ENCODE measurements at places on chromosomes 3 and 15.

DNA sequence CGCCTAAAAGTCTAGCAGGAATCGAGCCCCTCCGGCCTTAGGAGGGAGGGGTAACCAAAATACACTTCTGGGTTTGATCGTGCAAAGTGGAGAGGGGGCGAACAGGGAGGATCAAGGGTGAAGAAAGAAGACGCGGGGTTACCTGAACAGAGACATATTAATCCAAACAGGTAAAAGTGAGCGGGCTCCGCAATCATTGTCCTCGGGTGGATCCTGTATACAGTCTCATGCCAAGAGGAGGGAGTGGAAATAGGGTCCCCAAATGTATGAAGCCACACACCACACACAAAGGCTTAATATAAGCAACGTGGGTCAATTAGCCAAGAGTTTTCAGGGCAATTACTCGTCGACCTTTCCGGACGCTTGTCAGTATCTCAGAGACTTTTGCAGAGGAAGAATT is 749.5 kb downstream of the ROBO1 start:
- DNase-seq = no peak

DNA sequence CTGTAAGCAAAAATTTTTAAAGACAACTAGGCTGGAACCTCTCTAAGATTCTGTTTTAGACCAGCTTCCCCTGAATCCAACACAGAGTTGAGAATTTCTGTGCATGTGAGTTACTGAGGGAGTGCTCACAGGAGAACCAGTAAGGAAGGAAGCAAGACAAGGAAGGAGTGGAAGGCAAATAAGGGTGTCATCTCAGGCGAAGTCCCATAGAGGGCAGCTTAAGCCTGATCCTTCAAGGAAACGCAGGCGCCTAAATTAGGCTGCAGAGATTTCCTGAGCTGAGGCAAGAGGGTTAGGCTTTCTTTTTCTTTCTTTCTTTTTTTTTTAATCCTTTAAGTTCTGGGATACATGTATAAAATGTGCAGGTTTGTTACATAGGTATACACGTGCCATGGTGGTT is 36.2 kb upstream of the COL6A6 start:
- DNase-seq = peak; percentile 52

DNA sequence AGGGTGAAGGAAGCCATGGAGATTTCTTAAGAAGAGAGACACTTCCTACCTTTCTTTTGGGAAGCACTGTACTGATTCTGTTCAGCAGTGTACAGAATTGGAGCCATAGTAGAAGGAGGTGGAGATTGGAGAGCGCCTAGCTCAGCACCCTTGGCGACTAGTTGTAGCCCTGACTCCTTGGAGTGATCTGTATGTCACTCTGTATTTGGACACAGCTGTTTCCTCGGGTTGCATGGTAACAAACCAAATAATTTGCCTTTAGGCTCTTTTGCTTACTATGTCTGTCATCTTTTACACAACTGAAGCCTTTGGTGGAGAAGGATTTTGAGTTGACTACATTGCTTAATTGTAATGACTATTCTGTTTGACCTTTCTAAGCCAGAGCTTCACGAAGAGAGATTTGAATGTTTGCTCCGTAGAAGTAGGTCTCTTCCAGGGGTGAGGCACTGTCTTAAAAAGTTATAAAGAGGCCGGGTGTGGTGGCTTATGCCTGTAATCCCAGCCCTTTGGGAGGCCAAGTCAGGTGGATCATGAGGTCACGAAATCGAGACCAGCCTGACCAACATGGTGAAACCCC is 77.1 kb downstream of the AKAP13 start:
- DNase-seq = peak; percentile 27

DNA sequence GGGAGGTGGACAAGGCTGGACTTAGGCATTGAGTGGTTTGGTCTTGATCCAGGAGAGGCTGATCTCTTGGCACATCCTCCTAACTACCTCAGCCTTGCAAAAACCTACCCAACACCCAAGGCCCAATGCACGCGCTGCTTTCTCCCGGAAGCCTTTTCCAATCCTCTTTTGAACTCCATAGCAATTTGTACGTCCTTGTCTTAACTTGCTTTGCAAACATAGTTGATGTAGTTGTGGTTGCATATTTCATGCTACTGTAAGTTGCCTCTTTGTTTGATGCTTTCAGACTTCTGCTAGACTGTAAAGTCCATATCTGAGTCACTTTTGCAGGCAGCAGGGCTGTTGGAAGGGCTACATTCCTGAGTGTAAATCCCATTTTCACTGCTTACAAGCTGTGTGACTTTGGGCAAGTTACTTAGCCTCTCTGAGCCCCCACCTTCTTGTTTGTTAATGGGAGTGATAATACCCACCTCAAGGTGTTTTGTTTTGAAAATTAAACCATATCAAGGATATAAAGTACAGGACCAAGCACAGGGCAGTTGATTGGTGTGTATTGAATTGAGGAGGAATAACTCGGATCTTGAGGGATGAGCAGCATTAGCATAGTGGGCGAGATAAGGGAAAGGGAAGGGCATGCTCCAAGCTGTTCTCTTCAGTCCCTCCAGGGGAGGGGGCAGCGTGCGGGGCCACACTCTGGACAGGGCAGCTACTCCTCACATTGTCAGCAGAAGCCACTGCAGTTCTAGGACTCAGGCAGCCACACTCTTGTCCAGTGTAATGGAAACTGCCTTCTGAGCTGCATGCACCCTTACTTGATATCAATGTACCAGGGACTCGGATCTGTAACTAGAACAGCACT is 28.8 kb downstream of the SIAH2 start:
- no peak for DNase-seq

GRCh38 chr15:36161771-36162212 is 417.6 kb upstream of the CDIN1 start:
- no peak for DNase-seq
